ENCODE measurements at places on chromosomes 13 and 19.

- no peak for DNase-seq
These were observed 44.7 kb downstream of the THSD1 start for GRCh38 chr13:52361225-52361624.

- no peak for DNase-seq
These were observed 18.1 kb downstream of the N4BP2L1 start for GRCh38 chr13:32409561-32410421.

DNA sequence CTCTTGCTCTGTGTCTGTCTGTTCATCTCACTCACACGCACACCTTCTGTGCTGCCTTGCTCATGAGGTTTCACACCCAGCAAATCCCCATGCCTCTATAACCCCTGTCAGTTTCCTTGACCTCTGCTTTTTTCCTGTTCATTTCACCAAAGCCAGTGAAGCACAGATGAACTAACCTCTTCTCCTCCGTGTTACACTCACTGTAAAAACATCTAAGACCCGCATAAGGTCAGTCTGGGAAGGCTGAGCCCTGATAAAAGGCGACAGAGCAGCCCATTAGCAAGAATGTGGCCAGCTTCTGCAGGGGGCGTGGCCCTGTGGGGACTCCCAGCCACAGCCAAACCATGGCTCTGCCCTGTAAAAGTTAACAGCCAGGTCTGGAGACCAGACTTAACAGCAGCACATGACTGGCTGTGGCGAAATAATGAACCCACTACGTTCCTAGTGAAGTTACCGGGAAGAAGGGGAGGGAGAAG lies 42.8 kb upstream of the NPAS1 start:
- DNase-seq: no peak

DNA sequence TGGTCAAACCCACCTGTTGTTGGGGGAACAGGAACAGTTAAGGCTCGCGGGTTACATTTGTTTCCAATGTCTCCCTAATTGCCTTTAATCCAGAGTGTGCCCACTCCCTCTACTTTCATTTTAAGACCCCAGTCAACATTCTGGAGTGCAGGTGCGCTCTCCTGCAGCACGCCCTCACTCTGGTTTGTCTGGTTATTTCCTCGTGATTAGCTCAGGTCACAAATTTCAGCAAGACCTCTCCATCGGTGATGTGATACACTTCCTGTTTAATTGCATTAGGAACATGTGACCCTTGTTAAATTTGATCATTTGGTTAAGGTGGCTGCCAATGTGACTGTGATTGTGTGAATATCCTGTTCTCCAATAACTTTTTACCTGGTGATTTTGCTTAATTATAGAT lies 53.0 kb downstream of the TEX29 start:
- DNase-seq: no peak

- DNase-seq: no peak
These were observed 4.7 kb upstream of the TMPRSS9 start for GRCh38 chr19:2355168-2356035.

DNA sequence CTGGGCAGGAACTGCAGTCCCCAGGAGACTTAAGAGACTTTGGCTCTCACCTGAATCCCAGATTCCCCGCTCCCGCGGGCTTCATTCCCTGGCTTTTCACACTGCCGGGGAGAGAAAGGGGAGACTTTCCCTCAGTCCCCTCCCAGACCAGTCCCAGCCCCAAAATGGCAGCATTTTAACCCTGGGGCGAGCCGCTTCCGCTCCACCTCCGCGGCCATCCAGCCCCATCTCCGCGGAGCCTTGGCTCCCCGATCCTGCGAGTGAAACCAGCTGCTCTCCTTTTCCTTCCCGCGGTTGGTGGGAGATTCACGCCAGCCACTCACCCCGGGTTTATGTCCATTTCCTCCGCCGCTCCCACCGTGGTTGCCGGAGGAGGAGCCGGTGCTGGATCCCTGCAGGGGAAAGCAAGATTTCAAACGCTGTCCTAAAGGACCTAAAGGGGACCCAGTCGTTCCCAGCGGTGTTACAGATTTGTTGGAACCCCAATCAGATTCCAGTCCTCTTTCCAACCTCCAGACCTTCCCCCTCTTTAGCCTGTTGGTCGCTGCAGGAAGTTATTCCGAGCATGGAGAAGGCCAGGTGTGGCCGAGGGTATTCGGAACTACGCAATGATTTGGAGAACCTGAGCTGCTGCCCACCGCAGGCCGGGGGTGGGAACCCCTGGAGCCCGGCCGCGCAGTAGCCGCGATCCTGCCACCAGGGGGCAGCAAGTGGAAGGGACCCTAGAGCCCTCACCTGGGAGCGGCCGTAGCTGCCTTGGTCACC lies 3.4 kb downstream of the DMKN start:
- no peak for DNase-seq

DNA sequence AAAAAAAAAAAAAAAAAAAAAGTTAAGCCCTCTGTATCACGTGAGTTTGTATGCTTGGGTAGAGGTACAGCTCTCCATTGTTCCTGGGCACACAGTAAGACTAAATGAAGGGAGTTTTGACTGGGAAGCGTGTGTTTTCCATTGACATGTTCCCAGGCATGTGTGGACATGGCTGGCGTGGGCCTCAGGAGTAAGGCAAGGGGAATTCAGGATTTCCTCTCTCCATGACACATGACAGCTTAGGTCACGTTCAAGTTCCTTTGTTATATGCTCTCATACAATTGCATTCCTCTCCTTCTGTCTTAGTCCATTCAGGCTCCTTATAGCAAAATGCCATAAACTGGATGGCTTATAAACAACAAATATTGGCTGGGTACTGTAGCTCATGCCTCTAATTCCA lies 17.1 kb upstream of the MAP3K10 start:
- no peak for DNase-seq

GRCh38 chr13:104645786-104646185 lies 1579.6 kb upstream of the SLC10A2 start:
- DNase-seq: no peak

GRCh38 chr19:55348317-55349034 lies 6.0 kb downstream of the COX6B2 start:
- no peak for DNase-seq

DNA sequence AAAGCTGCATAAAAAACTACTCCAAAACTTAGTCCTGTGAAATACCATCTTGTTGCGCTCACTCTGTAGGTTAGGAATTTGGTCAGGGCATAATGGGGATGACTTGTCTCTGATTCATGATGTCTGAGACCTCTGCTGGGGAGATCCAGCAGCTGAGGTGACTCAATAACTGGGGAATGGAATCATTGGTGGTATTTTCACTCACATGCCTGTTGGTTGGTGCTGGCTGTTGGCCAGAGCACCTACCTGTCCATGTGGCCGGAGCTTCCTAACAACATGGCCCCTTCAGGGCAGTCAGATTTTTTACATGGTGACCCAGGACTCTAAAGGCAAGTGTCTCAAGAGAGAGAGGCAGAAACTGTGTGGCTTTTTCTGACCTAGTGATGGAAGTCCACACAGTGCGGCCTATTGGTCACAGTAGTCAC lies 7.4 kb upstream of the ESD start:
- no peak for DNase-seq

GRCh38 chr13:39503048-39503447 lies 99.9 kb downstream of the LHFPL6 start:
- no peak for DNase-seq

DNA sequence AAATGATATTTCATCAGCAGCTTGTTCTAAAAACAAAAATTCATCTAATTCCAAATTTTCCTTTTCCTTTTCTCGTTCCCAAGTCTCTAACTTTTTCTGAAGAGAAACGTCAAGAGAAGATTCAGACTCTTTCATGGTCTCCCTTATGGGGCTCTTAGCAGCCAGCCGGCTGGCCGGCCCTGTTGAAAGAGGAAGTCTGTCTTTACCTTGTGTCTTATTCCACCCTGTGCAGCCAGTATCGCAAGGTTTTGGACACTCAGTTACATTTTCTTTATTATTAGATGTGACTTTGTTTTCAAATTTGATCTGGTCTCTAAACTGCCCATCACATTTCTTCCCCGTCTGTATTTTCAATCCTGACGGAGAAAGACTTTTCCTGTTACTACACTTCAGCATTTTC lies 142.3 kb downstream of the RNF17 start:
- DNase-seq: no peak

- no peak for DNase-seq
These were observed 112.9 kb upstream of the CACNA1A start for GRCh38 chr19:13619203-13619632.
